ENCODE measurements at places on chromosomes 12 and 14.

DNA sequence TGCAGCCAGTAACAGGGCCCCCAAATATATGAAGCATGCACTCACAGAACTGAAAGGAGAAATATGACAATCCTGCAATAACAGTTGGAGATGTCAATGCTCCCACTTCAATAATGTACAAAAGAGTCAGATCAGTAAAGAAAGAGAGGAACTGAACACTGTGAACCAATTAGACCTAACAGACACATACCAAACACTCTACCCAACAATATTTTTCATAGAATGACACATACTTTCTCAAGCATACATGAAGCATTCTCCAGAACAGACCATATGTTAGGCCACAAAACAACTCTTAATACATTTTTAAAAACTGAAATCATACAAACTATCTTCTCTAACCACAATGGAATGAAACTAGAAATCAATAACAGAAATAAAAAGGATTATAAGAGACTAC is 80.2 kb downstream of the ELK3 start:
- DNase-seq, result no peak

DNA sequence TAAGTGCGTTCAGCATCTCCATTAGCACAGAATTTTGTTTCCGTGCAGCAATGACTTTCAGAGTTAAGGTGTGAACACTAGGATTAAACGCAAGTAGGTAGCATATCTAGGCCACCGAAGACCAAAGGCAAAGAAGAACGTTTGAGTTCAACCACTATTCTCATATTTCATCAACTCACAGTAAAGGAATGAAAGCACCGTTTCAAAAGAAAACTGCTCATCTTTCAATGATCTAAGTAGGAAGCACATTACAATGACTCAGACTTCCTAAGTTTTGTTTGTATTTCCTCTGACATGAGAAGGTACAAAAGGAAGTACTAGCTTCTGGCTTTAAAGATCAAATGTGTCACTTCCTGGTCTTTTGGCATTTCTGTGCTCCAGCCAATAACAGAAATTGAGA is 57.6 kb downstream of the ACADS start:
- DNase-seq, result no peak

- no peak for DNase-seq
Observed at GRCh38 chr14:29242755-29243754, 476.5 kb downstream of the FOXG1 start.

DNA sequence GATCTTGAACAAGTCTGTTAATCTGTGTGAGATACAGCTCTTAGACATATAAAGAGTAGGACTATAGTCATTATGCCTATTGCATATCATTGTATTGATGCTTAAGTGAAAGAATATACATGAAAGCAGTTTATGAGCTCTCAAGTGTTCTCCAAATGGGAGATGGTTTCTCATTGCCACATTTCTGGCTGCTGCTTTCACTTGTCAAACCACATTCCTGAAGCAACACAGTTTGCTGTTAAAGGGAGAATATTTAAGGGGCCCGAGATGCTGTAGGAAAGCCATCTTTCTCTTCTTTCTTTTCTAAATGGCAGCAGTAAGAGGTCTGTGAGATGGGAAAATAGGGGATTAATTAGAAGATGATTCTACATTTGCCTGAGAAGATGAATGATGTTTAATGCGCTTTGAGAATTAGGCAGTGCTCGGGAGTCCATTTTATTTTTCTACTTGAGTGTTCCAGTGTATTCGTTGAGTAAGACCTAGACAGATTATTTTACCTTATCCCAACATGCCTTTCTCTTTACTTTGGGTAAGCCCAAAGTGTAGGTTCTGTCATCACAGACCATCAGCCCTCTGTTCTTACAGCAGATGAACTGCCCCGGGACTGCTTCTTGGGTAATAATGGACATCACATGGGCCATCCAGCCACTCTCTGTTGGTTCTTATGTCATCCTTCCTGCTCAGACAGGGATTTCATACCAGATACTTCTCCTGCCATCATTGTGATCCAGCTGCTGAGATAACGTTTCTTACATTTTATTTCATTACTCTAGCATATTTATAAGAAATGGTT is 35.6 kb downstream of the ANO4 start:
- DNase-seq, result no peak

- no peak for DNase-seq
Observed at GRCh38 chr12:121770813-121771625, 22.5 kb downstream of the RHOF start.

DNA sequence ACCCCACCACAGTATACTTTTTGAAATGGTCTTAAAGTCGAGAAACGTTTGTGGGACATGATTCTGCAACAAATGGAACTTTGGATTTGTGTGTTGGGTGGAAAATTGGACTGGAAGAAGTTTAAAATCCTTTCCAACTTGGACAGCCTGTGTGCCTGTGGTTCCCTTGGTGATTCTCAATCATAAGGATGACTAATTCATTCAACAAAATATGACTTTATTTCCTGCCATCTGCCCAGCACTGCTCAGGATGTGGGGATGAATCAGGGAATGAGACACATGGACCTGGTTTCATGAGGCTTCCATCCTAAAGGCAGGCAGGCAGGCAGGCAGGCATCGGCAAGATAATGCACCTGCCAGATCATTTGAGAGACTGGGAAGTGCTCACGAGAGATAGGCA is 57.3 kb upstream of the TMEM132D start:
- DNase-seq, result no peak

DNA sequence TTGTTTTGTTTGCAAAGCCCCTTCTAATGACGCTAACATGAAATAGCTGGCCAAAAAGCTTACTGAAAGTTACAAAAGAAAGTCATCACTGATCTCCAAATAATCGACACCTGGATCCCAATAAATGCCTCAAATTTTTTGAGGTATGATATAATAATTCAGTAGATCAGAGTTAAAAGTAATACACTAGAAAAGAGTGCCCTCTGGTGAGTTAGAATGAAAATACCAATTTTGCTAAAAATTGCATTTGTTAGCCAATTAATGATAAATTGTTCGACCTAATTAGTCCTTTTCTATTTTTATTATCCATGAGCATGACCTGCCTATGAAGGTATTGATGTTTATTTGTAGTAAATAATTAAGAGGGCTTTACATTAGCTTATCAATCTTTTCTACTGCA is 78.6 kb downstream of the CEP128 start:
- DNase-seq, result no peak

GRCh38 chr12:121939186-121939585 is 20.8 kb downstream of the CFAP251 start:
- DNase-seq, result no peak

- no peak for DNase-seq
Observed at GRCh38 chr12:17928708-17929366, 161.2 kb downstream of the RERGL start.

DNA sequence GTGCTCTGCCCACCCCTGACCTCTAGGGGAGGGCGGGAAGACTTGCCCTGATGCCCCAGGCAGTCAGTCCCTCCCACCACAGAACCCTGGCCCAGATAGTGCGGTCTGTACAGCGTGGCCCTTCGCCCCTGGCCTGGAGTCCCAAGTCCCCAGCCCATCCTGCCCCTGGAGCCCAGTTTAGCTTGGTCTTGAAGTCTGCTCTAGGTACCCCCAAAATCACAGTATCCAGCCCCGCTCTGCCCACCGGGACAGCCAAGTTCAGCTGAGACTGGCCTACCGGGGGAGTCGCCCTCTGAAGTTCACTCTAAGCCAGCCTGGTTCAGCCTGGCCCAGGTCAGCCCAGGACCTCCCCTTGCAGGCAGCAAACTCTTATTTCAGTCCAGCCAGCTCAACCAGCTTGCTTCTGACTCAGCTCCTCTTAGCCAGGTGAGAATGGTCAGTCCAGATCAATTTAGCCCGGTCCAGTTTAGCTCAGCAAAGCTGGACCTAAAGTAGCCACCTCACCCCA is 75.9 kb downstream of the TMEM121 start:
- no peak for DNase-seq

DNA sequence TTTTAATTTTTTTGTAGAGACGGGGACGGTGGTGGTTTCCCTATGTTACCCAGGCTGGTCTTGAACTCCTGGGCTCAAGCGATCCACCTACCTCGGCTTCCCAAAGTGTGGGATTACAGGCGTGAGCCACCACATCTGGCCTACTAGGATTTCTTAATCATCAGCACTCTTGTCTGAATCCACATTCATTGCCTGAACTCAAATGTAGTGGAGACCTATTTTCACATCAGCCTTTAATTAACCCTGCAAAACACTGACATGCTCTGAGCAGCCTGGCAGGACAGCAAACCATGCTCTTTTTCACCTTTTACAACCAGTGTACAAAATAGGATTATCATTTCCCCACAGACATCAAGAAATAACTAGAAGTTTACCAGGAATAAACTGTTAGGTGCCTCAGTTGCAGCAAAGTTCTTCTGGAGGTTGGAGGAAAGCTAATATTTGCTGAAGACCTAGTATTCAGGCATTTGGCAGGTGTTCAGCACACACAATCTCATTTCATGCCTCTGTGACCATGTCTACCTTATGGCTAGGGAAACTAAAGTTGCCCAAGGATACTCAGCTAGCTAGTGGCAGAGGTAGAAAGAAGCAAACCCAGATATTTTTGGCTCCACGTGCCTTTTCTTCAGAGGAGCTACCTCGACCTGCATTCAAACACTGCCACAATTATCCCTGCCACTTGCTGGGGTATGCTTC is 37.7 kb downstream of the CFL2 start:
- no peak for DNase-seq

GRCh38 chr14:35384455-35385041 is 20.0 kb downstream of the NFKBIA start:
- no peak for DNase-seq

DNA sequence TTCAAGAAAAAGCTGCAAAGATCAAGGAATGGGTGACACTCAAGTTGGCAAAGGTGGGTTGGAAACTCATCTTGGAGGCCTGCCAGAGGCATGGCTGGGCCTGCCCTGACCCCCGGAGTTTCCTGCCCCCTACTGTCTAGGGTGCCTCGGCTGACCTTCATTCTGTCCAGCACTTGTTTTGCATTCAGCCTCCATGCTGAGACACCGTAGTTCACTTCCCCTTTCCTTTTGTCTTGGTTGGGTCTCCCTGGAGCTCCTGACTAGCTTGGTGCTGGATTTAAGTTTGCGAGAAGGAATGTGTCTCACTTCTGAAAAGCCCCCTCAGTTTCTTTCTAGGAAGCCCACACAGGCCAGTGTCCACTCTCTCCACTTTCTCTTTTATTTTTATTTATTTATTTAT is 26.5 kb downstream of the PLEKHH1 start:
- DNase-seq, result no peak

GRCh38 chr14:24312736-24313507 is 1.6 kb downstream of the LTB4R start:
- DNase-seq, result no peak

- no peak for DNase-seq
Observed at GRCh38 chr14:94043111-94043755, 17.1 kb downstream of the OTUB2 start.

- DNase-seq, result no peak
Observed at GRCh38 chr14:37195327-37195726, 2.4 kb upstream of the MIPOL1 start.

DNA sequence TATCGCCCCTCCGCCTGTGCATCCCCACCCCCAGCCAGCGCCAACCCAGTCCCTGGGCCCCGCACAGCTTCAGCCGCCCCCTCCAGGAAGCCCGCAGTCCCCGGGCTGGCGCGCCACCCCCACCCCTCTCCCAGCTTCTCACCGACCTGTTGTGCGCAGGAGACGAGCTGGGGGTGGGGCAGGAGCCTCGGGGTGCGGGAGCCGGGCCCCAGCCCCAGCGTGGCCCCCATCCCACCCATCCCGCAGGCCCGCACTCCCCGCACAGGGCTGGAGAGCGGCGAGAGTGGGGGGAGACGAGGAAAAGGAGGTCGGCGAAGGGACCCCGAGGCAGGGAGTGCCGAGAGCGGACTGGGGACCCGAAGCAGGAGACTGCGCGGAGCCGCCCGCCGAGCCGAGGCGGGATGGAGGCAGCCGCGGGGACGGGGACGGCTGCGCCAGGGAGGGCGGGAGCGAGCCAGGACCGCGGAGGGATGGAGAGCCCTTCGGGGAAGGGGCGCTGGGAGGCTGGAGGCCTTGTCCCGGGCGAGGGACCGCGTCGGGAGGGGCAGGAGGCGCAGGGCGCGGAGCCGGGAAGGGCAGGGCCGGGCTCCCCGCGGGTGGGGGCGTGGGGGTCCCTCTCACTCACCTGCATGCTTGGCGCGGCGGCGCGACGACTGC is 498 bp downstream of the PIANP start:
- DNase-seq, result no peak

- DNase-seq, result no peak
Observed at GRCh38 chr14:103206836-103207387, 83.7 kb downstream of the TNFAIP2 start.

GRCh38 chr12:131713349-131713748 is 2.5 kb downstream of the SFSWAP start:
- no peak for DNase-seq

DNA sequence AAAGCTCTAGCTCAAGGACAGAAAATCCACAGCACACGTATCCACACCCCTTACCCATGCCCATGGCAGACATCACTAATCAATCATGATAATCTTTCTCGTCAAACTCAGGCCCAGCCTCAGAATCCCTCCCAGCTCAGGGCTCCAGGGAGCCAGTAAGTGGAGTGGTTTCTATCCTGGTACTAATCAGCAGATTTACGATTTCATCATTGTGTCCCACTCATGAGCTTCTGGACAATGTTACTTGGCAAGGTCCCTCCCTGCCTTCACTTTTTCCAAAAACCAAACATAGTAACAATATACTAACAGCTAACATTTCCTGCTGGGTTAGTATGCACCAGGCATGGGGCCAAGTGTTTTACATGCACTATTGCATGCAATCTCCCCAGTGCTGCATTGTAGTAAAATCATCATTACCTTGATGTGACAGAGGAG is 45.8 kb upstream of the NCOR2 start:
- no peak for DNase-seq

DNA sequence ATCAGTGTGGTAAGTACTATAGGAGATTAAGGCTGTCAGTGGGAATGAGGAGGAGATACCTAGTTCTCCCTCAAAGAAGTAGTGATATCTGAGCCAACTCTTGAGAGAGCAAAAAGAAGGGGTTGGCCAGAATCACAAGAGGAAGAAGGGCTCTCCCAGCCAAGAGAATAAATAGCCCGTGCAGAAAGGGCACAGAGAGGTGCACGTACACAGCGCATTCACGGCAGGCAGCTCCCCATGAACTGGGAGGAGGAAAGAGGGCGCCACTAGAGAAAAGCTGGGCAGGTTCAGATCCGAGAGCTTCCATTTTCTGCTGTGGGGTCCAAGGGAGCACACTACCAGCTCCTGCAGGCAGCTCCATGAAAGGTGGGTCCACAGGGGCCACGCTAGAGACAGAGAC is 59.9 kb downstream of the PPP2R5E start:
- DNase-seq, result no peak

DNA sequence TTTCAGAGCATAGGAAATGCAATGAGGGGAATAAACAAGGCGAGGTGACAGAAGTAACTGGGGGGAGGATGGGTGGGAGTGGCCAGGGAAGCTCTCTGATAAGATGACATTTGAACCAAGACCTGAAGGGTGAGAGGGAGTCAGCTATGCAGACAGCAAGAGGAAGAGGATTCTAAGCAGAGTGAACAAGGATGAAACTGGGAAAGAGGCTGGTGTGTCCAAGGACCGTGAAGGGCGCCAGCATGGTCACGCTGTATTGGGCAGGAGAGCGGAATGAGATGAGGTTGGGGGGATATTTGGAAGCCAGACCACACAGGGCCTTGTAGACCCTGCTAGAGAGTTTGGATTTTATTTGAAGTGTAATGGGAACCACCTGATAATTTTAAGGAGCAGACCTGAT is 10.5 kb upstream of the PPP1R1A start:
- no peak for DNase-seq

GRCh38 chr14:95895720-95896119 is 19.1 kb downstream of the TUNAR start:
- no peak for DNase-seq

GRCh38 chr12:12624498-12624992 is 12.9 kb downstream of the CREBL2 start:
- no peak for DNase-seq

All from stimulated activated CD8-positive, alpha-beta memory T cell treated with anti-CD3 and anti-CD28 coated beads, Interleukin-15, amount 100 ng/mL, for 4 hours (primary cell).